Type B pancreatic cell (in vitro differentiated cells): ENCODE measurements at places on chromosomes 7 and 10.
A peak's percentile ranks its signal among the peaks of the same experiment; 100 is the strongest.

GRCh38 chr10:129953119-129954051 lies 10.7 kb downstream of the EBF3 start:
- no peak for DNase-seq

DNA sequence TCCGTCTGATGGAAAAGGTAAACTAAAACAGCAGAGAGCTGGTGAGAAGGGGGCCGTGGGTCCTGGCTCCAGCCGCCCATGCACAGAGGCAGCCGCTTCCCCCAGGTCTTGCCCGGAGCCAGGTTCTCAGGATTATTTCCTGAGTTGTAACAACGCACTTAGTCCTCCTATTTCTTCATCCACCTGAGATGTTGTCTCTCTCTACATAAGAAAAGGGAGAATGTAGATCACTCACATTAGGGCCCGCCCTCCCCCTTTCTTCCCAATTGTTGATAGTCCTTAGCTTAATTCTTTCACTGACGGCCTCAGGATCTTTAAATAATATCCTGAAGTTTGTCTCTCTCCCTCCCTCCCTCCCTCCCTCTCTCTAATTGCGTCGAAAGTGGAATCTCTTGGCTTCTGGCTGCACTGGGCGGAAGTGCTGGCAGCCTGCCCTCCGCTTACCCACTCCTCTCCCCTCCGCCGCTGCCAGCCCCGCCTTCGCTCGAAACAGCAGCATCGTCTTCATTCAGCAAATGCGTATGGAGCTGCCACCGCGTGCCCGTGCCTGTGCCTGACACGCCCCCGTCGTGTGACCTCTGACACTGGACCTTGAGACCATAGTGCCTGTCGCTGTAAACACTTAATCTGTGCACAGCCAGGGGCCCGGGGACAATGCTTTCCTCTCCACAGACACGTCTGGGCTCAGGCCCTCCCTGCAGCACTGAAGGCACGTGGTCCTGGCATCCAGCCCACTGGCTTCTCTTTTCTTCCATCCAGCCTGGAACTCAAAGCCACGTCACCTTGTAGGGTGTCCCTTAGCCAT lies 174.5 kb upstream of the PPP2R2D start:
- peak; percentile 62 for DNase-seq

- DNase-seq = no peak
Measured at GRCh38 chr7:7718492-7718891, at the start of gene RPA3. Gene RPA3 (minus strand): TSS chr7:7718607. CDS start chr7:7640418, 78,189 bp downstream.

DNA sequence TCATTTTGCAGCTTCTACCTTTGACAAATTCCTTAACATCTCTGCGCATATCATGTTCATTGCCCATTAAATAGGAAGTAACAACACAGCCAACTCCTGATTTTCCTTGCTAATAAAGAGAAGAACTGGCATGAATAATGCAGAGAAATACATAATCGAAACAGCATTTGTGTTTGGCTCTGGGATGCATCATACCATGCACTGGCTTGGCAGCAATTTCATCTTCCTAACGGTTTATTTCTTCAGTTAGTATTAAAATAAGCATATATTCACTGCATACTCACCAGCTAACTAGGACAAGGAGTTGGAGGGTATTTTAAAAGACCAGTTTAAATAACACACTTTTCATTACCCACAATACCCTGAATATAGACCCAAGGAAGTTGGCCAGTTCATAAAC lies 132.5 kb downstream of the ITGA8 start:
- DNase-seq = no peak

DNA sequence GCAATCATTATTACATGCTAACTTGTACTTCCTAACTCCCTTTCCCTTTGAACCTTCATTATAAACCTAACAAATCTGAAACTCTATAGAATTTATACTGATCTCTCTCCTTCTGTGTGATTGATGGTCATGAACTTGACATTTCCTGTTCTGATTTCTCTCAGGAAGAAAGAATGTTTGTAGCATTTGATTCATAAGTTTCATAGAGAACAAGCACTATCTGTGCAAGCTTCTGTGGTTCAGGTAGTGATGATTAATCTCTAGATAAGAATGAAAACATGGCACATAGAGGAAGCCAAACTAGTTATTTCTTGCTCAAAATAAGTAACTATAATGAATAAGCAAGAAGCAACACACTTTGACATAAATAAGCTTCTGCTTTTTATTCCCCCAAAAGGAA lies 34.2 kb downstream of the TFPI2 start:
- no peak for DNase-seq

GRCh38 chr7:75992083-75992755 lies 2.2 kb downstream of the TMEM120A start:
- DNase-seq = no peak

DNA sequence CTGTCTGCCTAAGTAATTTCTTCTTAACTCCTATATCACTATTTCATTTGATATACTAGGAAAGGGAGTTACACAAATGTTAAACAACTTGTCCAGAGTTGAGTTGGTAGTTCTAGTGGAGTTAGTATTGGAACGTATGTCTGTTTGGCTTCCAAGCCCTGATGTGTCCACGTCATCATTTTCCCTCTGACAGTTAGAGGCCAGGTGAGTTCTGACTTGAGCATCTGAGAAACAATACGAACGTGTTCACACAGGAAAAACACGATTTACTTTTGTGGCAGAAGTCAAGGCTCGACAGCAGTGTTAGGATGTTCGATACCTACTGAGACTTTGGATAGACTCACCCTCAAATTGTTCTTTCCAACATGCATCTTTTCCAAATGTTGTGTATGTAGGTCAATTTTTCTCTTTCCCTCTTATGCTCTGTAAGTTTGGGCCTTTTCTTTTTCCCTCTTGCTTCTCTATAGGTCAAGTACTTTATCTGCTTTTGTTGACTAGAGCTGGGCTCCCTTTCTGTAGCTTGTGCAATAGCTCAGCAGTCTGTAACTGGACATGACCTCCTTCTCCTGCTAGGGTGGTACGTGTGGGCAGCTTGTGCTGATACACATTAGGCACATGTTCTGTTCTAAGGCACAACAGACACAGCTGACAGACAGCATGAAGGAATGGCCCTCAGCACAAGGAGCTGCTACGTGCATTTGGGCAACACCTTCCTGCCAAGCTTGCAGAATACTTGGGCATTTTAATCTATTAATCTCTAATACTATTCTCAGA lies 222.9 kb downstream of the PTEN start:
- no peak for DNase-seq
